ENCODE measurements at places on chromosomes 5 and 9.

DNA sequence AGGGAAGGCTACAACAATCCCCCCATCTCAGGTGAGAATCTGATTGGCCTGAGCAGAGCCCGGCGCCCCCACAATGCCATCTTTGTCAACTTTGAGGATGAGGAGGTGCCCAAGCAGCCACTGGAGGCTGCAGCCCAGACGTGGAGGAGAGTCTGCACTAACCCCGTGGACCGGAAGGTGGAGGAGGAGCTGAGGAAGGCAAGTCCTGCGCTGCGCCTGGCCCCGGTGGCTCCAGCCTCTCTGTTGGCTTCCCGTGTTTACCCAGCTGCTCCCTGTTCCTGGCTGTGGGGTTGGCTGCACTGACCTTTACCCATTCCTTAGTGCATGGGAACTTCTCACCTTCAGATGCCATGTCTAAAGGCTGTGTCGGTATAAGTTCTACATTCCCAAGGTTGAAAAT lies 11.0 kb upstream of the CEL start:
- peak; percentile 91 for DNase-seq

DNA sequence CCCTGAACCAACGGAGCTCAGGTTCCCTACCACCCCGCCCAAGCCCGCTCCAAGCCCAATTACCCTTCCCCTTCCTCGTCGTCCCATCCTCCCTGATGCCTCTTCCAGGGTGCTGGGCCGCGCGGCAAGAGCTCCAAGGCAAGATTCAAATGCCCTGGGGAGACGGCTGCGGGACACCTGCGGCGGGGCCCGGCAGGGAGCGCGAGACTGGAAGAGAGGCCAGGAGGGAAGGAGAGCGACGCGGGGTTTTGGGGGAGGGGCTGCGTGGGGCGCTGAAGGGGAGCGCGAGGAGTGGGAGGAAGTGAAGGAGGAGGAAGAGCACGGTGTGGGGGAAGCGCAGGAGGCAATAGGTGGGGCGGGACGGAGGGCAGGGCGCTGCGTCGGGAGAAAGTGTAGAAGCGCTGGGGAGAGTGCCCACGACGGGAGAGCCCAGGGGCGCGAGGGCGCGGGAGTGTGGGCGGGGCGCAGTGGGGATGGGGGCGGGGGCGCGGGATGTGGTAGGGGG lies 975 bp upstream of the NXNL2 start:
- DNase-seq, result no peak

DNA sequence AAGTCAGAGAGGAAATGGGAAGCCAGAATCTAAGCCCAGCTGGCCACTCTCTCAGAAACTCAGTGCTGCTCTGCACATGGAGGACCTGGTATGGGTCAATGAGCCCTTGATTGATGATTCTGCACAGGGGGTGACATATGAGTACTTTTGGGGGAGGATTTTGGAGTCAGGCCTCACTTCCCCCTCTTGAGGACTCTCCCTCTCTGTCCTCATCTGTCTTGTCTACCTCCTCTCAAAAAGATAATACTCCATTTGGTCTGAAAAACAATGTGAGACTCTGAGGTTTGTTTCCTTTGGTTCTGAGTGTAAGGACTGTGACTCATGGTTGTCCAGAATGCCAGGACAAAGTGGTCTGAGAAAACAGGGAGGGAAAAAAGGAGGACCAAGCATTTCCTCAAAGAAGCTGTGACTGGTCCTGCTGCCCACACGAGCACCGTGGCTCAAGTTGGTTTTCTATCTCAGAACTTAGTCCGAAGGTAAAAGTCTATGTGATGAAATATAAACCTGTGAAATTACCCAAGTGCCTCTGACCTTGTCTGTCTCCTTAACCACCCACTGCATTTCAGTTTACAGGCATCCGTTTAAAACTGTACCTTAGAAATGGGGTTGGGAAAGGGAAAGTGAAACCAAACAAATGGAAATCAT lies 11.1 kb downstream of the TTC39B start:
- no peak for DNase-seq

DNA sequence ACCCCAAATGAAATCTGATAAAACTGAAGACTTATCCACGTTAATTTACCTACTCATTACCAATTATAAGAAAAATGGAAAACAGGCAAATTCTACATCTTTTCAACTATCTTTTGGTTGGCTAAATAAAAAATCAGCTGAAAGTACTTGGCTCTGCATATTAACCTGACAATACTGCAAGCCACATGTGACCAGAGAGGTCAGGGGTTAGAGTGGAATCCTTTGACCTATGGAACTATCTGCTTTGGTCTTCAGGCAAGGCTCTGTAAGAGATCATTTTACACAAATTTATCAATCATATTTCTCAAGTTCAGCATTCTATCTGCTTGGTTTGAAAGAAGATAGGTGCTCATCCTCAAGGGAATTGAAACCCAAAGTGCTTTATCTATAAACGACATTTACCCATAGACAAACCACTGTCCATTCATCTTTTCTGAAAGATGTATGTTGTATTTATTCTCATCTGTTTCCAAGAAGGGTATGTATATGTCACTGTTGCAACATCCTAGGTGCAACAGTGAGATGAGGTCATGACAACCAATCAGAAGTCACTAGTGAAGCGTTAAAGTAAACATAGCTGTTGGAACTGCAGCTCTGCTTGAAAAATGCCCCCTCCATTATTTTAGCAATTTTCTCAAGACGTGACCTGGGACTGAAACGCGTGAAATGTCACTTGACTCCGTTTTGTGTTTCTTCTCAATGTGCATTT lies 144.9 kb upstream of the POU5F2 start:
- peak; percentile 14 for DNase-seq

DNA sequence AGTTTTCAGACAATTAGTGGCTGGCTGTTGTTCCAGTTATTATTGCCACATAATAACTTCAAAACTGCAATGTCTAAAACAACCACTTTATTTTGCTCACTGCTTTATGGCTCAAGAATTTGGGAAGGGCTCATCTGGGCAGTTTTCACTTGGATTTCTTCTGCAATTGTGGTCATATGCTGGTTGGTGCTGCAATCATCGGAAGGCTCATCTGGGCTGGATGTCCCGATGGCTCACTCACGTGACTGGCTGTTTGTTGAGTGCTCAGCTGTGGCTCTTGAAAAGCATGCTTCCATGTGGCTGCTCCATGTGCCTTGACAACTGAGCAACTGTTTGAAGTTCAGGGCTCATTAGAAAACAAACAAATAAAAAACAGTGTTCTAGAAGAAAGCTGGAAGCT lies 1032.5 kb downstream of the DTWD2 start:
- no peak for DNase-seq

DNA sequence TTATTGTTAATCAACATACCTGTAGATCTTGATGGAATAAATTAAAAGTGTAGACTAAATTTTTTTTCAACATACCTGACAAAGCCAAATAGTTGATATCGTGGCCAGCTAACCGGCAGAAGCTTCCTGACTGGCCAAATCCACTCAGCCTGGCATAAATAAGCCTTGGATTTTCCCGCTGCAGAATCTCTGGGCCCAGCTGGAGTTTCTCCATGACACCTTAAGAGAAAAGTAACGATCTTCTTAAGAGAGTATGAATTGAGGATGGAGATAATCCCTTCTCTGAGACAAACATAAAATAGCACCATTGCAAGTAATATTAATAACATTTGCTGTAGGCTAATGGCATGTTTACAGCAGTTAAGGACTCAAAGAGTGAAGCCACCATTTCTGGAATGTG lies 2.2 kb downstream of the AMACR start:
- no peak for DNase-seq

DNA sequence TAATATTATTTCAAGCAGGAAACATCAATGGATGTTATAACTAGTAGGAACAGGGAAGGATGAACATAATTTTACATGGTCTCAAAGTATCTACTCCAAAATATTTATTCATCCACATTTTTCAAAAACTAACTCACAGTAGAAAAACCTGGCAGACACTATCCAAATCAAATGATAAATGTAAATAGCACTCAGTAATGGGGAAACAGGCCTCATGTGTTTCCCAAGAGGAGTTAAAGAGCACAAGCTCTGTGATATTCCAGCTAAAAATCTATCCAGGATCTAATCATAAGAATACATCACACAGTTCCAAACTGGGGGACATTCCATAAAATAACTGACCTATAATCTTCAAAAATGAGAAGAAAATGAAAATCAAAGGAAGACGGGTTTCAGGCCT lies 443.1 kb downstream of the ZNF608 start:
- no peak for DNase-seq

GRCh38 chr9:14213504-14213903 lies 100.4 kb downstream of the NFIB start:
- no peak for DNase-seq

GRCh38 chr9:4097515-4097914 lies 202.4 kb downstream of the GLIS3 start:
- DNase-seq, result no peak

- DNase-seq, result no peak
These were observed 62.3 kb upstream of the HMHB1 start for GRCh38 chr5:143749581-143750205.
